NCI-H1930 (cell line): ENCODE measurements at places on chromosomes 1 and 21.

- no peak for DNase-seq
Observed at GRCh38 chr1:206804156-206804737, 32.0 kb upstream of the IL10 start.

DNA sequence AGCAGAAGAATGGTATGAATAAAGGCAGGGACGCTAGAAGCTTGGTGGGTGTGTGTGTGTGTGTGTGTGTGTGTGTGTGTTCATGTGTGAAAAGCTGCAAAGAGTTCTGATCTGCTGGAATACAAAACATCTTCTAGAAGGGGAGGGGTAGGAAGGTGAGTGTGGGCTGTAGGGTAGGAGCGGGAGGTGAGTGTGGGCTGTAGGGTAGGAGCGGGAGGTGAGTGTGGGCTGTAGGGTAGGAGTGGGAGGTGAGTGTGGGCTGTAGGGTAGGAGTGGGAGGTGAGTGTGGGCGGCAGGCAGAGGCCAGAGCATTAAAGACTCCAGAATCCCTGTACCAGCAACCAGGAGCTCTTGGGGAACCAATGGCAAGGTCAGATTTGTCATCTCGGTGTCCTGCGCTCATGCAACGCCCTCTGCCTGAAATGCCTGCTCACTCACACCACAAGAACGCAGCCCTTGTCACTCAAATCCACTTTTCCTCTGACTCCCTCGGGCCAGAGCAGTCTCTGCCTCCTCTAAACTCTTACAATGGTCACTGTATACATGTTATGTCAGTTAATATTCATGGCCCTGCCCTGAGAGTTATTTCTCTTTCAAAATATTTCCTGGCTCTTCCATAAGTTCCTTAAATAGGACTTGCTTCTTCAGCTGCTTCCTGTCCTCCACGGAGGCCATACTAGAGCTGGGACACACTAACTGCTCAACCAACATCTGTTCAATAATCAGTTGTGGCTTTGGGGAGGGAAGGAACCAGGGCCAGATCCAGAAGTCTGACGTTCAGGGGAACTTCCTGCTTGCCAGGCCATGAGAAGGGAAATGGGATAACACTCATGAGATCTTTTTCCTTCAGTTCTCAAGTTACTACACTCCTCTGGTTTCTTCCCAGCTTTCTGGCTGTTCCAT, 53.6 kb upstream of the ZNF644 start:
- DNase-seq = no peak

DNA sequence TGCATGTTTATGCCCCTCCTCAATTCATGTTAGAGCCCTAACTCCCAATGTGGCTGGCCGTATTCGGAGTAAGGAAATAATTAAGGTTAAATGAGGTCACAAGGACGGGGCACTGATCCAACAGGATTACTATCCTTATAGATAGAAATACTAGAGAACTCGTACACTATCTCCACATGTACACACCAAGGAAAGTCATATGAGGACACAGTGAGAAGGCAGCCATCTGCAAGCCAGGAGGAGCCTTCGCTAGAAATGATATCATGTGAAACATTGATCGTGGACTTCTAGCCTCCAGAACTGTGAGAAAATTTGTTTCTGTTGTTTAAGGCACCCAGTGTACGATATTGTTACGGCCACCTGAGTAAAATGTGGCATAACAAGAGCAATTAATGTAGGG, 79.7 kb downstream of the FAF1 start:
- DNase-seq = no peak

DNA sequence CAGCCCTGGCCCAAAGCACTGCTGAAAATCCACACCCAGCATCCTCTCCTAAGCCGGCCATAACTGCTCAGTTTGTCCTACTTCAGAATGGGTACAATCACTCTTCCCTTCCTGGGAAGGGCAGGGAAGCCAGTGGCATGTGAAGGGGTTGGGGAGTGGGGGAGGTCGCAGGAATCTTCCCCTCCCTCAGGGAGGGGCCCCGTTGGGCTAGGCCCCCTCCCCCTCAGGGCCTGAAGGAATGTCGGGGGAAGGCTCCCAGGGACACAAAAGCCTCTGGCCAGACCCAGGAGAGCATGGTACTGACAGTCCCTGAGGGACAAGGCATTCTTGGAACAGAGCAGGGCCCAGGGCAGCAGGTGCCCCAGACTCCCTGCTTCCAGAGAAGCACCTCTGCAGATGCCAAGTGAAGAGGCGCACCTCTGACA, 1.2 kb downstream of the ELOVL1 start:
- DNase-seq = no peak

GRCh38 chr1:178127482-178128191, 33.7 kb downstream of the RASAL2 start:
- no peak for DNase-seq

GRCh38 chr1:54332781-54333585, 73.2 kb downstream of the SSBP3 start:
- DNase-seq = no peak

DNA sequence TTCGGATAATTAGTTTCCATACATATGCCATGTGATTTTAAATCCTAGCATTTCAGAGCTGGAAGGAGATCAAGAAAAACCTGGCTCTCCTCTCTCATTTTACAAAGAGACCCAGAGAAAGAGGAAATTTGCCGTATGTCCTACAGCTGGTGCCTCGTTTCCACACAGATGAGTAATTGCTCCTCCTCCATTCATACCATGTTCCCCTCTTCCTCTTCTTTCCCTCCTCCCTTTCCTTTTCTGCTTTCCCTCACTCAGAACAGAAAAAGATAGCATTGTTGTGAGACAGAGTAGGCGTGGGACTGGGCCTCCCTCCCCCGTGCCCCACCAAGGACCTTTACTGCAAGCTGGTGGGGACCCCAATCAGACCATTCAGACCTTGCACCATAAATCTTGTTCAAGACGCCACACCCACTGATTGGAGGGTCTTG, 13.7 kb upstream of the SLC44A3 start:
- no peak for DNase-seq

GRCh38 chr1:55211863-55212262, 3.3 kb downstream of the USP24 start:
- DNase-seq = no peak

DNA sequence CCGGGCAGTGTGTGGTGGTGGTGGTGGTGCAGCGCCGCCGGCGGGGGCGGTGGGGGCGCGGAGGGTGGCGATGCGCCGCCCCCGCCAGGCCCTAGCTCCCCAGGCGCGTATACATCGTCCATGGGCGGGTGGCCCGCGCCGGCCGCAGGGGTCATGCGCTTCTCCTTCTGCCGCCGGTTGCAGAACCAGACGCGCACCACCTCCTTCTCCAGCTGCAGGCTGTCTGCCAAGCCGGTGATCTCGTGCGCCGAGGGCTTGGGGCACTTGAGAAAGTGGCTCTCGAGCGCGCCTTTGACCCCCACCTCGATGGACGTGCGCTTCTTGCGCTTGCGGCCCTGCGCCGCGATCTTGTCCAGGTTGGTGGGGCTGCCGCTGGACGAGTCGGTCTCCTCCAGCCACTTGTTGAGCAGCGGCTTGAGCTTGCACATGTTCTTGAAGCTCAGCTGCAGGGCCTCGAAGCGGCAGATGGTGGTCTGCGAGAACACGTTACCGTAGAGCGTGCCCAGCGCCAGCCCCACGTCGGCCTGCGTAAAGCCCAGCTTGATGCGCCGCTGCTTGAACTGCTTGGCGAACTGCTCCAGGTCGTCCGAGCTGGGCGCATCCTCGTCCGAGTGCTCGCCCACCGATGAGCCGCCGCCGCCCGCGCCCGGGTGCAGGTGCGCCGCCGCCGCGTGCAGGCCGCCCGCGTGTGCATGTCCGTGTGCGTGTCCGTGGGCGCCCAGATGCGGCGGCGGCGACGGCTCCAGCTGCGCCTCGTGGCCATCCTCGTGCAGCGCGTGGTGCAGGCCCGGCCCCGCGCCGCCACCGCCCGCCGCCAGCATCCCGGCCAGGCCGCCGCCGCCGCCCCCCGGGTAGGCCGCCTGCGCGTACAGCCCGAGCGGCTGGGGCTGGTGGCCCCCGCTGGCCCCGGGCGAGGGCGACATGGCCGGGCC, 926 bp downstream of the POU3F1 start:
- DNase-seq = peak; percentile 16

DNA sequence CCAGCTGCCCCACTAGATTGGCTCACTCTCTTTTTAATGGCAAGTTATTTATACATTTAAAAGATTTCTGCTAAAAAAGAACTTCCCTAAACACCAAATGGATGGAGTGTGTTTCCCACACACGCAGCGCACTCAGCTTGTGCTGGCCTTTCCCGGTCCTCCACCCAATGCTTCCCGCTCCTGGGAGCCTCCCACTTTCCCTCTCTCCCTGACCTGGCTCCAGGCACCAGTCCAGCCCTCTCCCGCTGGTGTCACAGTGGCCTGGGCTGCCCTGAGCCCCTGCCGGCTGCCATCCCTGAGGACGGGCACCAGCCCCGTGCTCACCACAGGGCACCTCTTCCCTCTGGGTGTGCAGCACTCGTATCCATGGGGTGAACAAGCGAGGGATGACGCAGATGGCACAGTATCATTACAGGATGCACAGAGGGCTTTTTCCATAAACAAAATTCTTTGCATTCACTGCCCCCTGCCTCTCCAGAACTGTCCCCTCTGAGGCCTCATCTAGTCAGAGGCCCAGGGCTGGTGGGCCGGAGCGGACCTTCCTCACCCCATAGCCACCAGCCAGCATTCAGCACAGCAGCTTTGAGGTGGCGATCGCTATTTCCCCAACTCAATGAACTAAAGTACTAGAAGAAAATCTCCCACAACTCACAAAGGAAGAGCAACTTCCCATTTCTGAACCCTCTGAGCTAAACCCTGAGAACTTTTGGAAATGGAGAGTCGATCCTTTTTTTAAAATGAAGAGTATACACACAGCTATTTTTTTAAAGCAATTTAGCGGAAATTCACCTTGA, 68.5 kb downstream of the SLC37A1 start:
- no peak for DNase-seq

DNA sequence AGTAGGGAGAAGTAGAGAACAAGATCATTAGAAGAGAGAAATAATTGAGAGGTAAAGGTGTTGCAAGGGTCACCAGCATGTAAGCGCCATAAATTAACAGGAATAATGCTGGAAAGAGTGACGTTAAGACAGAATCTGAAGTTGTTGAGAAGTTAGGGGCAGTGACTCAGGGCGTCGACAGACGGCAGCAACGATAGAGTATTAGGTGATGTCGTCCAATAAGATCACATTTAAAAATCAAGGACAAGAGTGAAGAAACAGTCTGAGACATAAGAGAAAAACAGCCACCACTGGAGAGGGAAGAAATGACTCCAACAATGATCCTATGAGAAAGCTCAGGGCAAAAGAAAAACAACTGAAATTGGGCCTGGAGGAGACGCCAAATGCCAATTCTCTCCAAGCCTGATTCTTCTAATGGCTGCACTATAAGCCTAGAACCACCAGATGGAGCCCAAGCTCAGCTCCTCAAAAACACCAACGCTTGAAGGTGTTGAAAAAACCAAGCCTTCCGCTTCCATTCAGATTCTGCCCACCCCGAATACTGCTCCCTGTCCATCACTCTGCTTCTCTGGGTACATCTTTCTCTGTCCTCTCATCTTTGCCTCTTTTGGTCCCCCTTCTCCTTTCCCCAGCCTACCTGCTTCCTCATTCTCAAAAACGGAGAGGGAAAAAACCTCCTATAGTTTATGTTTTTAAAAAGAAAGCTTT, 70.0 kb downstream of the LUZP1 start:
- DNase-seq = peak; percentile 36

DNA sequence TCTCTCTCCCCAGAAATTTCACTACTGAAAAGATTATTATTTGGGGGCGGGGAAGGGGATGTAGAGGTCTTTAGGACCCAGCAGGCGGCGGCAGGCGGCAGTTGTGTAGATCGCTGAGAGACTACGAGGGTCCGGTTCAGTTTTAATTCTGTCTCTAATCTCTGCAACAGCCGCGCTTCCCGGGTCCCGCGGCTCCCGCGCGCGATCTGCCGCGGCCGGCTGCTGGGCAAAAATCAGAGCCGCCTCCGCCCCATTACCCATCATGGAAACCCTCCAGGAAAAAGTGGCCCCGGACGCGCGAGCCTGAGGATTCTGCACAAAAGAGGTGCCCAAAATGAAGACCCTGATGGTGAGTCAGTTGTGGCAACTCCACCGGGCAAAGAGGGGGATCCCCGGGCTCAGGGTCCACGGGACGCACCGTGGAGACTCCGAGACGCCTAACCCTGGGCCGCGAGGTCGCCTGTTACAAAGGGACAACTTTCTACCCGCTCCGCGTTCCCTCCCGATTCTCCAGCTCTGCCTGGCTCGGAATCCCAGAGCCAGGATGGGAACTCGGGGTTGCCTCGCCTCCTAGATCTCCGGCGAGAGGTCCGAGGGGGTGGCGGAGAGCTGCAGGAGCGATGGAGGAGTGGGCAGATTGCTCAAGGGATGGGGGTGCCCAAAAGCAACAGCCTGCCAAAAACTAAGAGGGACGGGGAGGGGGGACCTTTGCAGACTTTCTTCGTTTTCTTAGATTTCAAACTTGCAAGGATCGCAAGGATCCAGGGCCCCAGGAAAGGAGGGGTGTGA, at the start of gene ST6GALNAC5:
TSS of gene ST6GALNAC5 (plus strand) at position 139 of the 789 bp plus-strand sequence.
- DNase-seq = peak; percentile 4

DNA sequence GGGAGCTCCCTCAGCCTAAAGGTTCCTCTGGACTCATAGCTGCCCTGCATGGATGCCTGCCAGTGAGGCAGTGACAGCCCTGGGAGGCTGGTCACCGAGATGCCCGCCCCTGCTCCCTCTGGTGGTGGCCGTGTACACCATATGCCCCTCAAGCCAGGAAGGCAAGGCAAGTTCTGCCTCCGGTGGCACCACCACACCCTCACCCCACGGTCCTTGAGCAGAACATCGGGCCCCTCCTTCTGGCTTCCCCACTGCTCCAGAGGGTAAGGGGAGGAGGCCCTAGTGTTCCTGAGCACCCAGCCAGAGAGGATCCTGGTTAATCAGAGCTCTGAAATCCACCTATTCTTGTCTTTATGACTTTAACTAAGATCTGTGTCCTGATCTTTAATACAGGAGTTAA, 1.5 kb upstream of the S100A14 start:
- DNase-seq = no peak

DNA sequence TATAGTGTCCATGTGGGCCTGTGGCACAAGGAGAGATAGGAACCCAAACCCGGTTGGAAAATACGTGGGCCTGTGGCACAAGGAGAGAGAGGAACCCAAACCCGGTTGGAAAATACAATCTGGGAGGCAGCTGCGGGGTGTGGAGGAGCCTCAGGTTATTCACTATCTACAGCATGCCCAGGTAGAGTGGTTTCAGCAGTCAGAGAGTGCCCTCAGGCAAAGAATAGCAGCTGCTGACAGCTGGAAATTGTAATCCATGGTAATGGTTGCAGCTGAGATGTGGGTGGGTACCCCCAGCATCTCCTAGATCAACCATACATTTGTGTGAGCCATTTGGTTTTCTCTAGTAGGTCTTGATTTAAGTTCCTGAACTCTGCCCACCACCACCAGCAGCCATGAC, 25.8 kb upstream of the MGST3 start:
- no peak for DNase-seq

- DNase-seq = no peak
Observed at GRCh38 chr1:59071876-59072582, 224.9 kb upstream of the FGGY start.

- DNase-seq = peak; percentile 5
Observed at GRCh38 chr21:39881661-39882060, 14.4 kb downstream of the PCP4 start.
